CD4-positive, alpha-beta T cell treated with Interleukin-4 for 1 hour (primary cell): ENCODE measurements at places on chromosomes 1 and 21.

DNA sequence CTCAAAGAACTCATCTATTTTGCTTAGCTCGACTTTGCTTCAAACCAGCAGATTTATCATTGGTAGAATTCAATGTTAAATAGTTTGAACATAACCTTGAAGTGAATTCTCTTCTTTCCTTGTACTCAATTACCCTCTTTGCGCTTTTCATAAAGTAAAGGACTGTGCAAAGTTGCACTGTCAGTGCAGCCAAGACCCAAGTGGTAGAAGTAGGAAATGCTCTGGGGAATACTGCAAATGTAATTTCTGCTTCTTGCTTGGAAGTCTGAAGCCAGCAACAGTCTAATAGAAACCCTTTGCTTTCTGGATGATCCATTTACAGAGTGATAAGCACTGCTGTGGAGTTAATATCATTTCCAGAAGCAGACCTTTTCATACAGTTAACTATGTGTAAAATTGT lies 936.7 kb upstream of the TMPRSS15 start:
- DNase-seq: no peak

GRCh38 chr21:29571949-29572348 lies 273.2 kb downstream of the BACH1 start:
- DNase-seq: no peak

GRCh38 chr1:32736812-32737791 lies 34.5 kb upstream of the SYNC start:
- no peak for DNase-seq

DNA sequence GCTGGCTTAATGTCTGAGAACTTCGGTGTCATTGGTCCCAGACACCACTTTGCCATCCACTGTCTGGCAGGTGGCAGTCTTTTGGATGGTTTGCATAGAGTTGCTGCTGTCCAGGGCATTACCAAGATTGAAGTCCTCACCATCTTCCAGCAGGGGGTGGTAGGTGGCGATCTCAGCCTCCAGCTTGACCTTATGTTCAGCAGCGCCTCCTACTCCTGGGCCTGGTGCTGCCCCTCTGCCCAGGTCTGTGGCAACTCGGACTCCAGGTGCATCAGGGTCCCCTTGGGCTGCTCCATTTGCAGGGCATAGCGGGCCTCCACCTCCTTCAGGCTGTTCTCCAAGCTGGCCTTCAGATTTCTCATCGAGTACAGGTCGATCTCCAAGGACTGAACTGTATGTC lies 573.3 kb upstream of the NCAM2 start:
- no peak for DNase-seq

DNA sequence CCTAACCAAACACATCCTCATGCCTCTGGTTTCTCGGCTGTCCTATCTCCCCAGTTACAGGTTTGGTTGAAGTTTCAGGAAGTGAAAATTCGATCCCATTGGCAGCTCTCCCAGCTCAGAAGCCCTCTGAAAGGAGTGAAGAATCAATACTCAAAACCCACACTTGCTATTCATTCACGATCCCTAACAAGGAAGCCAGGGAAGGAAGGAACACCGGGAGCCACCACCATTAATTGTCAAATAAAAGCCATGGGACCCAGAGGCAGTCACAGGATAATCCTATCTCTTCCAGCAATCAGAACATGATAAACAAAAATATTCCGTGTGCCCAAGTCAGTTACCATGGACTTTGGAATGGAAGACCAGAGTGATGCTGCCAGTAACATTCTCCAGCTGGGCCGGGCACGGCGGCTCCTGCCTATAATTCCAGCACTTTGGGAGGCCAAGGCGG lies 7.0 kb downstream of the TMPRSS2 start:
- no peak for DNase-seq

DNA sequence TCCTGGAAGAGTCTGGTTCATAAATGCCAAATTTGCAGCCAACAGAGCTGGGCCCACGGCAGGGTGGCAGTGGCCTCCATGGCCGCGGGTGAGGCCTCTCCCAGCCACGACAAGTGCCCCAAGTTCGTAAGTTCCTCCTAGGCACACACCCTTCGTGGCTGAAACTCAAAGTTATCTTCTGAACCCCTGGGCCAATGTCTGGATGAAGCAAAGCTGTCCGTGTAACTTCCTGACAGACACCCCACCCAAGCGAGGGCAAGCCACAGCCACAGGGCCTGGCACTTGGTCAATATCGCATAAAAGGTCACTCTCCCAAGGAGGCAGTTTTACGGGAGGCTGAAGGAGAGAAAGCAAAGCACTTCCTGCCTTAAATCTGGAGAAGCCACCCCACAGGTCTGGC lies 27.8 kb upstream of the GPR153 start:
- DNase-seq: no peak

DNA sequence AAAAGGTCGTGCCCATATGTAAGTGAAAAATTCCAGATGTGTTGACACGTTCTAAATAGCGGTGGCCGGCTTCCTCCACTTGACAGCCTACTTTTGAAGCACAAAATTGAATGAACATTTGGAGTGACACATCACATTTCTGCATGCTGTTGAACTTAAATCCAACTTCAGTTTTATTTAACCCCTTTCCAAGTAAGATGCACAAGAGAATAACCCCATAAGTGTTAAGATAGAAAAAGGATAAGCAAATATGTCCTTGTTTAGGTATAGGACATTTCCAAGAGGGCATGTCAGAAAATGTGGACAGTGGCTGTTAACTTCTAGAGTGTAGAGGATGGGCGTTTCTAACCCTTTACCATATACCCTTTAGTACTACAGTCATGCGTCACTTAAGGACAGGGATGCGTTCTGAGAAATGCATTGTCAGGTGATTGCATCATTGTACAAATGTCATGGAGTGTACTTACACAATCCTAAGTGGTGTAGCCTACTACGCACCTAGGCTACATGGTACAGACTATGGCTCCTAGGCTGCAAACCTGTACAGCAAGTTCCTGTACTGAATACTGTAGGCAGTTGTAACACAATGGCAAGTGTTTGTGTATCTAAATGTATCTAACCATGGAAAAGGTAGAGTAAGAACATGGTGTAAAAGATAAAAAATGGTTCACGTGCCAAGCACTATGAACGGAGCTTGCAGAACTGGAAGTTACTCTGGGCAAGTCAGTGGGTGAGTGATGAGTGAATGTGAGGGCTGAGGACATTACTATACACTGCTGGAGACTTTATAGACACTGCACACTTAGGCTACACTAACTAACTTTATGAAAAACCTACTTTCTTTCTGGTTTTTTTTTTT lies 9.3 kb upstream of the FAM89A start:
- no peak for DNase-seq
